ENCODE measurements at places on chromosomes 5 and 9.

GRCh38 chr5:67453111-67453905 is 256.7 kb upstream of the CD180 start:
- DNase-seq, result no peak

DNA sequence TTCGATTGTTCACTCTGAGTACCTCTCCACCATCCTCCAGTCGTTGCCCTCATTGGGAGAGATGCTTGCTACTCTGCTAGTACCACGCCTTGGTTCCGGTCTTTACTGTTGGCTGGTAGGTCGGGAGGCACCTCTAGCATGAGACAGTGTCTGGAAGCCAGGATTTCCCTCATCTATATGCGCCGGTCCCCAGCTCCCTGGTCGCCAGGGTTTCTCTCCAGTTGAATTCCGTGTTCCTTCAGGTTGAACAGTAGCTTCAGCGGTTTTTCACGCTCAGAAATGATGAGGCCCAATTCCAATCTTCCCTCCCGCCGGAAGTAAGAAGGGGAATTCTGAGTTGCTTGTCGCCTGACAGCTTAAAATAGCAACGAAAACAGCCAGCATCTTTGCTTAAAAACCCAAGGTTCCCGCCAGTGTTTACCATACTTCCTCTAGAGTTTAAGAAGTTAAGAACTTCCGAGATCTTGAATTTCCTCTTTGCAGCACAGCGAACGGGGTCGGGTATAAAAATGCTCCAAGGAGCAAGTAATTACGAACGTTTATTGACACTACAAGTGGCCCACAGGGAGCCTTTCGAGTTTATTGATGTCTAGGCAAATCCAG is 1.3 kb upstream of the ST8SIA4 start:
- DNase-seq, result peak; percentile 81

DNA sequence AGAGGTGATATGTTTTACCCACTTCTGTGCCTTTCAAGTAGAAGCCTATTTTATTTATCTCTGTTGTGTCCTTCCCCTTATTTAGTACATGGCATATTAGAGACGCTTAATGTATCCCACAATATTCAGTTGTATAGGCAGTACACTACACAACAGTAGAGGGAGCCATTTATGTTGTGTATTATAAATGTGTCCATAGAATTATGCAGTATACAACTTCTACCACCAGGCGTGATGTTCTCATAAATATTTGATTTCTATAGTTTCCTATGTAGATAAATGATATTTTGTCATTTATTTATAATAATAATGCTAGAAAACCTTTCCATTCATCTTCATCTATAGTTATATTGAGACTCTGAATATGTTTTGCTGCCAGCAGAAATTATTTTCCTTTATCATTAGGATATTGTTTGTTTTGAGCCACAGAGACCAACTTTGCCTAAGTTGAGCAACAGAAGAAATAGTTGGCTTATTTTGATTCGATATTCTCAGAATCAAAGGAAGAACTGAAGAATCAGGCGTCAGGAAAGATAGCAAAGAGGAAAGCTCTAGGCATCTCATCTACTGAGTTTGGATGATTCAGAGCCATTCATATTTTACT is 81.7 kb downstream of the ADAMTS19 start:
- no peak for DNase-seq

DNA sequence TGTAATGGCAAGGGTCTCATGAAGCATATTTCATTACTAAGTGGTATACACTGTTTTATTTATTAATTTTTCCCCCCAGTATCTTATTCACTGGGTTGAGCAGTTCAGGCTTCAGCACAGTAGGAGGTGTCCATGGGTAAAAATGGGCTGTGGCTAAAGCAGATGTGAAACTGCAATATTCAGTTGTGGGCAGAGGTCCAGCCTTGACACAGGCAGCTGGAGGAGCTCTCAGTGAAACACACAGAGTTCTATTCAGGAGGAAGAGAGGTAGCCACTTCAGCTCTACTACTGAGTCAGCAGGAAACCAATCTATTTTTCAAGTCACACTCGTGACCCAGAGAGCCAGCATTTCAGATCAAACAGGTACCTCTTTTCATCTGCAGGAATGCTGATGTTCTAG is 418.3 kb downstream of the CDH10 start:
- no peak for DNase-seq

GRCh38 chr9:34158362-34158869 is 20.4 kb upstream of the UBAP1 start:
- no peak for DNase-seq

DNA sequence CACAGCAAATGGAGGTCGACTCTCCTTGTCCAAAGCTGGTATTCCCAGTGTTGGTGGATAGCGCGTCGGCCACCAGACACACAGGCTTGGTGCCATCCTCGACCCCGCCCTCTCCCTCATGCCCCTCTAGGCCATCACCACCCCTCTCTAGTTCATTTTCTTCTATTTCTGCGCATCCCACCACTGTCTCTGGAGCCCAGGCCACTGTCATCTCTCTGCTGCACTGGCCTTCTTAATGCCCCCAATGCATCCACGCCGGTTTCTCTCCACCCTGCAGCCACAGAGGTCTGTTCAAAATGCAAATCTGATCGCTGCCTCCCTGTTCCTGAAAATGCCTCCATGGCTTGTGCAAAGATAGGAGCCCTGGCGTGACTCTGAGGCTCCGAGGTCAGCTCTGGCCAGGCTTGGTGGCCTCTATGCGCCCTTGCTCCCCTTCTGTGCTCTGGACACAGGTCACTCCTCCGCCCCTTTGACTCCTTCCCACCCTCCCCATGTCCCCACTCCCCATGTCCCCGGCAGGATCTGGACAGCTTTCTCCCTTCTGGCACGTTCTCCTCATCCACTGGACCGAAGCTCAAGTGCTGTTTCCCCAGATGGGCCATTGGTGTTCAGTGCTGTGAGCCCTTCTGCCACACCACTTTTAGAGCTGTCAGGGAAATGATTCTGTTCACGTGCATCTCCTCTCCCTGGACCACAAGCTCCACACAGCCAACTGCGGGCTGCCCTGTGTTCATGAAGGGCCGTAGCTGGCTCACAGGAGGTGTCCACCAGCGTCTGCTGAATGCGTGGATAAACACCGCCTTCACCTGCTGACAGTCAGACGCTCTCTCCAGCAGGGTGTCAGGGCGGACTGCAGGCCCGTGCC is 59.5 kb upstream of the RNF130 start:
- DNase-seq, result no peak

DNA sequence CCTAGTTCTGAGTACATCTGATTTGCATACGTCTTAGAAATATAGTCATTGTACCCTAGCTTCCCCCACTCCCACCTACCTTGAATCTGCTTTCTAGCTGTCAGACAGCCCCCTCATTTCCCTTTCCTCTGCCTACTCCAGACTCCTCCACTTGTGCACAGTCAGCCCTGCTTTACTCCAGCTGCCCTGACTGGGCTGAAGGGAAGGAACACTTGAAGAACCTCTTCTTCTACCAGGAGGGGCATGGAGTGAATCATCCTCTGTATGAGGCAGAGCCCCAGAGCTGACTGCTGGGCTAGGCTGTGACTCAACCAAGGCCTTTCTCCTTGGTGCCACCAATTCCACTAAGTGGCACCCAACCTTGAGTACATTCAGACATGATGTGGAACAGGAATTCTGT is 18.1 kb upstream of the ZFR start:
- DNase-seq, result no peak

- no peak for DNase-seq
These were observed 111.2 kb downstream of the LMNB1 start for GRCh38 chr5:126888175-126888574.

DNA sequence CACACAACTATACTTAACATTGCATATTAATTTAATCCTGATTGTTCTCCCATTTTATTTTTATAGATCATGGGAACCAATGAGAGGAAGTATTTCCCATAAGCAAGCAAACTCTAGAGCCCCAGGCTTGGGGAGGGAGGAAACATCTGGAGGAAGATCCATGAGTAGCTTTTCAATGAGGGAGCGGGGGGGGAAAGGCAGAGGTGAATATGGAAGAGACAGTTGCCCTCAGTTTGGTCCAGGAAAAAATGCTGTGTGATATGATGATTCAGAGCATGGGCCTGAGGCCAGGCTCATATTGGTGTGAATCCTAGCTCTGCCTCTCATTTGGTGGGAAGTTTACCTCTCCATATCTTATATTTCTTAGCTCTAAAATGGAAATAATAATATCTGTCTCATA is 42.2 kb upstream of the ALDOB start:
- no peak for DNase-seq

DNA sequence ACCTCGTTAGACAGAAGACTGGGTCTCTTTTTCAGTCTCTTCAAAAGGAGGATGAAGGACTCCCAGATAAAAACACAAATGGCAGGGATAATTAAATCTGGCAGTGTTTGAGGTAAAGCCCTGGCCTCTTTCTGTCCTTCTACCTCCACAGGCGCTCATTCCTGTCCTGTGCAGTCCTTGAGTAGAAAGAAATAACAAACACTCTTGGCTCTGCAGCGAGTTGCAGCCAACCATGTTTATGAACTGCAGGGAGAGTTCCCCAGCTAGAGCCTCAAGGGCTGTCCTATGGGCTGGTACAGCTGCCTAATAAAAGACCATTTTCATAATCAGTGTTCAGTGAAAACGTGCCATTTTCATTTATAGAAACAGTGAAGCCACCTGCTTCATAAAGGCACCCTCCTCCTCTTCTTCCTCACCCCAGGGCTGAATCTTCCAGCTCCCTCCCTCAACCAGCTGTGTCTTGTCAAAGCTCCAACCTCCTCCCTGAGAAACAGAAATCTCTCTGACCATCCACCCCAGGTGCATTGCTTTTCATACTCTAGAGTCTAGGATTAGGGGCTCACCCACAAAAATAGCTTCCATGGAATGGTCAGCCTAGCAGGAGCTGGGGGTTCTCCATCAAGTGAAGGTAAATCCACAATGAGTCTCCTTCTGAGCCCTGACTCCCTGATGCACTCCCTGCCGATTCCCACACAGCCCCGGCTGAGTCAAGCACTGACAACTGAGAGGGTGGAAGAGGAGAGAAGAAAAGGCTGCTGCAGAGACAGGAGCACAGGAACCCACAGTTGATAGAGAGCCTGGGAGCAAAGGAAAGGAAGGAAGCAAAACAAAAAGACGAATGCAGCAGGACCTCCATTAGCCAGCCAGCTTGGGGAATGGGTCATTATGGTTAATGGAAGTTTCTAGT is 150.7 kb downstream of the CMYA5 start:
- DNase-seq, result peak; percentile 49

GRCh38 chr5:108749128-108749861 is 1.6 kb downstream of the FER start:
- no peak for DNase-seq

DNA sequence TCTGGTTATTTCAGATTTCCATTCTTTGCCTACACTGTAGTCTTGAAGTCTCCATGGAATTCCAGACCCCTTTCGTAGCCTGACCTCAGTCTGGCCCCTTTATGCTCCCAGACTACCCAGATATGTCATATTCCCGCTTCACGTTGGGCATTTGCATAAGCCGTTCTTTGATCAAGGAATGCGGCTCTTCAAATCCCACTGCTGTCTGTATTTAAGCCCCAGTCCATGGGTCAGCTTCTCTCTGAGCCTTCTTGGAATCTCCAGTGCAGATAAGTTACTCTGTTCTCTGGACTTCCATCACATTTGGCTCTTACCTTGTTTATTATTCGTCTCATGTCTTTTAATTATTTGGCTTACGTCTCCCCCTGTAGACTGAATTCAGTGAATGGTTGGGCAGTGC is 97.4 kb downstream of the PARP8 start:
- no peak for DNase-seq

DNA sequence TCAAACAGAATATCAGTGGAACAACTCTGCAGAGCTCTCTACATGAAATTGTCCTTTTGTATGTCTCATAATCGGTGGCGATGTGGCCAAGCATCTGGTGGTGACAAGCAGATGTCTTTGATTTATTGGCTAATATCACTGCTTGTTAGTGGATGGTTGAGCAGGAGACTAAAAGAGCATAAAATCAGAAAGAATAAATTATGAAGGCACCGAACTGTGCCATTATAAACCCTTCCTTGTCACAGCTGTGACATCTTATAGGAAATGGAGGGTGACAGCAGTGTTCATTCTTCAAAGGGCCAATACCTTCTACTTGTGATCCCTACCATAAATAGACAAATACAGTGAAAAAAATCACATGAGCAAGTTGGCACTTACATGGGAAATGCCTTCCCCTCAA is 1404.3 kb downstream of the MAT2B start:
- no peak for DNase-seq

DNA sequence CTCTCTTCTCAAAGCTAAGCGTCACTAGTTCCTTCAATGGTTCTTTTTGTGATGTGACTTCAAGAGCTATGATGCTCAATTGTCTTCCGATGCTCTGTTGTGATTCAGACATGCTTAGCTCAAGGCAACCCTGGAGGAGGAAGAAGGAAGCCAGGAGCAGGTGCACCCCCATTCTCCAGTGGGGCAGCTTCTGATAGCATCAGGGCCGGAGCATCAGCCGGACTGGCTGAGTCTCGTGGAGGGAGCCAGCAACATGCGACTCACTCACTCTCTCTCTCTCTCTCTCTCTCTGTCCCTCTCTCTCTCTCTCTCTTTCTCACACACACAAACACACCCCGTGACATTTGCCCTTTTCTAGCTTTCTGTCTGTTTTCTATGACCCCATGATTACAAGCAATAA is 140.2 kb downstream of the HSD17B3 start:
- DNase-seq, result no peak

DNA sequence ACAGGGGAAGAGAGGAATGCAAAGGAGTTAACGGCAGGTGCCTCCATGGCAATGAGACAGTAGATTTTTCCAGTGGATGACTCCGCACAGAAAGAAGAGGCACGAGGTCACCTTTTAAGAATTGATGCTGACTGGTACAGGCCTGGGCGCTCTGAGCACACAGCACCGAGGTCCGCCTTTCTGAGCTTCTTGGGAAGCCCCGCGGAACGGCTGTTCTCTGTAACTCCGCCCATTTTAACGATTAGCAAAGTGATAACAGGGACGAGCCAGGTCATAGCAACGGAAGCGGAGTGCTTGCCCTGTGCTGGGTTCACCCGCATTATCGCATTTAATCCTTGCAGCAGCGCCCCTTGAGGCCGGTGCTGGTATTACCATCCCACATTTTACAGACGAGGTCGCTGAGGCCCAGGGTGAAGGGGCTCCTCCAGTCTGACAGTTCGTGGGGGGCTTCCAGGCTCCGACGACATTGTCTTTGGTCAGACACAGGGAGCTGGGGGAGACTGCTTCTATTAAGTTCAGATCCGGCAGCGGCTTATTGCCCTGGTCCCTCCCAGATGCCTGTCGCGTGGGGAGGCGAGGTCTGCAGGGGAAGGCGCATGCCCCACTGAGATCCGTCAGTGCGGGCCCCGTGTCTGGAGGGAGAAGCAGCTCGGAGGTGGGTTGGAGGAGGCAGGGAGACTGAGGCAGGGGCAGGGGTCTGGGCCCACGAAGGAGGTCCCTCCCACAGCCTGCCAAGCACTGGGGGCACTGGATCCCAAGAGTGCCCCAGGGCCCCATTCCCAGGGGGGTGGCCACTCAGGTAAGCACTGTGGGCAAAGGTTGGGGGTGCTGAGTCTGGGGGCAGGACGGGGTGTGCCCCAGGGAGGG is 22.3 kb upstream of the HMCN2 start:
- DNase-seq, result no peak

- DNase-seq, result no peak
These were observed 11.5 kb upstream of the CLIC3 start for GRCh38 chr9:137007816-137008270.
